ENCODE measurements at places on chromosomes 1 and 21. TPM values are rescaled to one million over a fixed set of nuclear protein-coding genes. Genes with fewer than 3 reads are reported as not detected.
A peak's percentile ranks its signal among the peaks of the same experiment; 100 is the strongest.

GRCh38 chr1:204152310-204153044, 633 bp upstream of the ETNK2 start:
- no peaks in the 10 kb centered on the region for H3K36me3 ChIP-seq
- no peak for DNase-seq
- H3K27ac ChIP-seq, result no peak overlapping the region
- H3K27me3 ChIP-seq, result no peaks in the 10 kb centered on the region
- H3K4me1 ChIP-seq, result peaks cover 1% of the 10 kb centered on the region
- H3K4me3 ChIP-seq, result peak overlapping the region; percentile 67

DNA sequence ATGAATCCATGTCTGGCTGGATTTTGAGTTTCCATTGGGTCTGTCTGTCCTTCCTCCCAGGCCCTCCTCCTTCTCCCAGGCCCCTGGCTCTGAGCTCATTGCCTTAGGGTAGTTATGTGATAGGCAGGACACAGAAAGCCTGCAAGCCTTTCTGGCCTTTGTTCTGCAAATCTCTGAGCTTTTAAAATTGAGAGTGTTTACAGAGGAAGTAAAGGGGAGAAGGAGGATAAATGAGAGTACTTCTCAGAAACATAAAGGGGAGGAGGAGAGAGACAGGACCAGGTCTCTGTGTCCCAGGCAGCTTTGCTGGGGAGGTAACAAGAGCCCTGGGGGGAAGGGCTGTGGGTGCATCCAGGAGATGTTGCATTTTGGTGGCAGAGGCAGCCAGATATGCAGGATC, 126.7 kb downstream of the FOXD2 start:
- no peaks in the 10 kb centered on the region for H3K4me1 ChIP-seq
- no peak overlapping the region for H3K4me3 ChIP-seq
- H3K27ac ChIP-seq, result no peak overlapping the region
- DNase-seq, result no peak

GRCh38 chr1:201310251-201310985, 27.1 kb downstream of the PKP1 start:
- DNase-seq, result no peak
- H3K4me3 ChIP-seq, result no peak overlapping the region
- H3K4me1 ChIP-seq, result no peaks in the 10 kb centered on the region
- no peaks in the 10 kb centered on the region for H3K36me3 ChIP-seq
- H3K27me3 ChIP-seq, result no peaks in the 10 kb centered on the region

DNA sequence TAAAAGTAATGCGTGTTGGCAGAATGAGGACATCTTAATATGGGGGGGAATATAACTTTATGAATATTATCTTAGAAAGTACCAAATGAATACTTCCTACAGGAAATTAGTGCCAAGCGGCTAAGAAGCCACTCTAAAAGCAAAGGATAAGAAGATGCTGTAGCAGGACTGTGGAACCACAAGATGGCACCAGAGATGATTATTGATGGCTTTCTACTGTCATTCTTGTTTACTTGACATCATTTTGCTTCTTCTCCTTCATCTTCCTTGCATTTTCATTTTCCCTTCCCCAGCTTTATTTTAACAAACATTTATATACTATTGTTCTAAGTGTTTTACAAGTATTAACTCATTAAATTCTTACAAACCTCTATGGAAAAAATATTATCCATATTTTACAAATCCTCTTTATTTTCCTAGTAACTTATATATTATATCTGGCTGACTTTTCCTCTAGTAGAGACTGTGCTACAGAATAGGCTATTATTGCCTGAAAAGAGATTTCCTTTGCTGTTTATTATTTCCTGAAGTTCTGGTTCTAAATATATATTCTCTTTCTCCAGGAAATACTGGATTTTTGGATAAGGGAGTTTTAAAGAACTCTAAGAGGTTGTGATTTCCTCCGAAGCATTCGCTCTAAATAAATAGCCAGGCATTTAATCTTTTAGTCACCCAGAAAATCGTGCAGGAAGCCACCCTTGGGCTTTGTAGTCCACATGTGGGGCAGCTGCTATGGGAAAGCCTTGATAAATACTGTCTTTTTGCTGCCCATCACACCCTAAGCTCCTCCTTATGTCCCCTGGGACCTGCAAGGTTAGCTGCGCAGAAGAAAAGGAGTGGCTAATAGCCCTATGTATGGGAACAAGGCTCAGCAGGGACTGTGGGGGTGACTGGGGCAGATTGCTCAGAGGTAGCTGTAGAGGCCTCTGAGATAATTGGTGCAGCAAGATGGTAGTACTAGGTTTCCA, 69.8 kb downstream of the TPR start:
- H3K36me3 ChIP-seq, result no peaks in the 10 kb centered on the region
- H3K27ac ChIP-seq, result no peak overlapping the region
- no peaks in the 10 kb centered on the region for H3K4me1 ChIP-seq

- no peaks in the 10 kb centered on the region for H3K27me3 ChIP-seq
- H3K27ac ChIP-seq, result no peak overlapping the region
- no peak overlapping the region for H3K4me3 ChIP-seq
- DNase-seq, result no peak
- no peaks in the 10 kb centered on the region for H3K4me1 ChIP-seq
- peaks cover 2% of the 10 kb centered on the region for H3K36me3 ChIP-seq
Observed at GRCh38 chr1:246128494-246129069, 378.5 kb downstream of the SMYD3 start.

- no peak overlapping the region for H3K27ac ChIP-seq
- no peaks in the 10 kb centered on the region for H3K27me3 ChIP-seq
- no peak for DNase-seq
- H3K4me3 ChIP-seq, result no peak overlapping the region
- H3K36me3 ChIP-seq, result no peaks in the 10 kb centered on the region
- H3K4me1 ChIP-seq, result no peaks in the 10 kb centered on the region
Observed at GRCh38 chr1:248152056-248152827, 7.3 kb downstream of the OR2M5 start.

GRCh38 chr1:214143006-214143992, 137.7 kb upstream of the SMYD2 start:
- no peak overlapping the region for H3K4me3 ChIP-seq
- DNase-seq, result no peak
- no peak overlapping the region for H3K27ac ChIP-seq
- H3K4me1 ChIP-seq, result no peaks in the 10 kb centered on the region
- no peaks in the 10 kb centered on the region for H3K36me3 ChIP-seq
- no peaks in the 10 kb centered on the region for H3K27me3 ChIP-seq

The OR2M3 gene
- total RNA-seq, result not detected

The OPTC gene
- total RNA-seq, result not detected

The FGGY gene
- total RNA-seq, result 25.1 TPM

The VWA1 gene
- total RNA-seq, result 86.5 TPM

The CSDE1 gene
- 607 TPM for total RNA-seq

All from aorta (tissue), 5 donors.